Fibroblast of skin of back (primary cell): ENCODE measurements at places on chromosomes 12 and 14.
A peak's percentile ranks its signal among the peaks of the same experiment; 100 is the strongest.

DNA sequence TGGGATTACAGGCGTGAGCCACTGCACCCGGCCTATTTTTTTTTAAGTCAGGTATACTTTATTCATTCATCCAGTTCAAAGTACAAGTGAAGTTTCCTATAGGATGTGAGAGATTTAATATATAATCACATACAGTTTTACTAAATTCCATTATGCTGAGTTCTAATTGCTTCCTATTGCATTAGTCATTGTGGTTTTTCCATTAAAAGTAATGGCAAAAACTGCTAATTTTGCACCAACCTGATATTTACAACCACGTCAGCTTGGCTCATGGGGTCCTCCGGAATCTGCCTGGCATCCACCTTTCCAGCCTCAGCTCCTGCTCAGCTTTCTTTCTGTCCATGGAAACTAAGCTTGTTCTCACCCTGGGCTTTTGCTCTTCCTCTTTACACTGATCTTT is 67.0 kb upstream of the CSRP2 start:
- peak; percentile 68 for DNase-seq

DNA sequence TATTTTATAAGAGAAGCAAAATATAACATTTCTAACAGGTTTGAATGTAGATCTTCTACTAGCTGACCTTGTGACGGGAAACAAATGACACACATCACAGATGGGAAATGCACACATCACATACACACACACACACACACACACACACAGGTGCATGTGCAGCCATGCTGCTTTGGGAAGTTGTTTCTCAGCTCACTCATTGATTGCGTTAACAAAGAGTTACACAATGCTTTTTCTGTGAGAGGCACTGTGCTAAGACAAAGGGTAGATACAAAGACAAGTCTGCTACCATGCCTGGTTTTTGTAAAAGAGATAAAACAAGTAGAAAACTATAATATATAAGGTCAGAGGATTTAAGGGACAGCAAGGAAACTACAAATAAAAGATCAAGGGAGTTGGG is 1.3 kb upstream of the NR1H4 start:
- no peak for DNase-seq

- no peak for DNase-seq
Observed at GRCh38 chr14:97276573-97276972, 479.4 kb downstream of the VRK1 start.

- DNase-seq: peak; percentile 27
Observed at GRCh38 chr14:70782361-70782760, 27.0 kb downstream of the MAP3K9 start.

DNA sequence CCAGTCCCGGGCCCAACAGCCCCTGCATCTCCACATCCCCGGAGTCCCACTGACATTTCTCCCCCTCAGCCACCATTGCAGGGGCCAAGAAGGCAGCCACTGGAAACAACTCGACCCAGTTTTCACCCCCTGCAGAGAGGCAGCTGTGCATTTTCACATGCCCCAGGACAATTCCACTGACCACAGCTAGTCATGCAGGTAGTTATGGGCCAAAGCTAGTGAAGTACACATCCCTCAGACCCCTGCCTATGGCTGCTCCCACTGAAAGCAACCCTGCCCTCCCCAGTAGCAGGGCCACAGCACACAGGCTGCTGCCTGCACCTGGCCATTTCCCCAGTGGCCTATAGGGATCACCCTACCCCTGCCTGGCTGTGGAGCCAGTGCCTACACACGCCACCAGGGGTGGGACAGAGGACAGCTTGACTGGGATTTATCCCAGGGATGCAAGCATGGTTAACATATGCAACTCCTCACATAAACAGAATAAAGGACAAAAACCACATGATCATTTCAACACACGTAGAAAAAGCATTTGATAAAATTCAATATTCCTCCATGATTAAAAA is 154.0 kb downstream of the NDUFA12 start:
- no peak for DNase-seq

GRCh38 chr12:14868916-14869506 is 16.6 kb downstream of the MGP start:
- DNase-seq: no peak

DNA sequence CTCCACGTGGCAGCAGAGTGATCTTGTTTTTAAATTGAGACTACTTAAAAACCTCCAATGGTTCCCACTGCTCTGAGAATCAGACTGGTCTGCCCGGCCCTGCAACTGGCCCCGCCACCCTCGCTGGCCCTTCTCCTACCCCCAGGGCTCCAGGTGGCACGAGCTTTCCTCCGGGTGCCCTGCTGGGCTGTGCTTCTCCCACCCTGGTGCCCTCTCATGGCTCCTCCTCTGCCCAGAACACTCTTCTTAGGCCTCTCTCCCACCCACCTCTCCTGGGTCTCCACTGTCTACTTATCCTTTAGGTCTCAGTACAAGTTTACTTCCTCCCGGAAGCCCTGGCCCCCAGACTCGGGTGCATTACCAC is 26.5 kb downstream of the CCDC92 start:
- DNase-seq: no peak

GRCh38 chr12:48988030-48988649 is 10.0 kb downstream of the WNT1 start:
- no peak for DNase-seq

DNA sequence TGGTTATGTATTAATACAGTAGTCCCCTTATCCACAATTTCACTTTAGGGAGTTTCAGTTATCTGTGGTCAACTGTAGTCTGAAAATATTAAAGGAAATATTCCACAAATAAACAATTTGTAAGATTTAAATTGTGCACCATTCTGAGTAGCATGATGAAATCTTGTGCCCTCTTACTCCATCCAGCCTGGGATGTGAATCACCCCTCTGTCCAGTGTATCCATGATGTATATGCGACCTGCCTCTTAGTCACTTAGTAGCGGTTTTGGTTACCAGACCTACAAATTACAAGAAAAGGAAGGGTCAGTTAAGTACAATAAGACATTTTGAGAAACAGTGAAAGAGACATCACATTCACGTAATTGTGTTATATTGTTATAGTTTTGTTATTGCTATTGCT is 39.9 kb upstream of the MDGA2 start:
- no peak for DNase-seq

DNA sequence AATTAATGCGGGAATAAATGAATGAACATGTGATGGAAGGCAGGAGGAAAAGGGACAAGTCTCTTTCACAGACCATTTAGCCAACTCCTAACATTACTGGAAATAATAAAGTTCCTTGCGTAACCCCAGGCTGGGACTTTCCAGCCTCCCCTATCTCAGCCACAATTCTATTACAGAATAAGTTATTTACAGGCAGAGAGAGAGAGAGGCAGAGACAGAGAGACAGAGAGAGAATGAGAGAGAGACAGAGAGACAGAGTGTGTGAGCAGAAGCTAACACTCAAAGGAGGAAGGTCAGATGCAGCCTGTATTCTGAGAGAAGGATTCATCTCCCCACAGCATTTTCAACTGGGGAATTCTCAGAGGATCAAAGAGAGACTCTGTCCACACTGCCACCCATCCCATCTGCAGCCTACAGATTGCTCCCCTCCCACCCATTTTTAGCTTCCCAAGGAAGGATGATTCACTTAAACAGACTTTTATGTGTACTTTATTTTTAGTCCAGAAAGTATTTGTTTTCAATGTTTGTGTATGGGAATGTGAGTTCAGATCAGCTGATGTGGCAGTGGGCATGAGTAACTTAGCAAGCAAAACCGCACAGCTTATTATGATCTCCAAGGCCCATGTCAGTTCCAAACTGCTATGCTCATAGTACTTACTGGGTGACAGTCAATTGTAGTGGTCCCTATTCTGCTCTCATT is 165.7 kb downstream of the CAND1 start:
- DNase-seq: peak; percentile 98

DNA sequence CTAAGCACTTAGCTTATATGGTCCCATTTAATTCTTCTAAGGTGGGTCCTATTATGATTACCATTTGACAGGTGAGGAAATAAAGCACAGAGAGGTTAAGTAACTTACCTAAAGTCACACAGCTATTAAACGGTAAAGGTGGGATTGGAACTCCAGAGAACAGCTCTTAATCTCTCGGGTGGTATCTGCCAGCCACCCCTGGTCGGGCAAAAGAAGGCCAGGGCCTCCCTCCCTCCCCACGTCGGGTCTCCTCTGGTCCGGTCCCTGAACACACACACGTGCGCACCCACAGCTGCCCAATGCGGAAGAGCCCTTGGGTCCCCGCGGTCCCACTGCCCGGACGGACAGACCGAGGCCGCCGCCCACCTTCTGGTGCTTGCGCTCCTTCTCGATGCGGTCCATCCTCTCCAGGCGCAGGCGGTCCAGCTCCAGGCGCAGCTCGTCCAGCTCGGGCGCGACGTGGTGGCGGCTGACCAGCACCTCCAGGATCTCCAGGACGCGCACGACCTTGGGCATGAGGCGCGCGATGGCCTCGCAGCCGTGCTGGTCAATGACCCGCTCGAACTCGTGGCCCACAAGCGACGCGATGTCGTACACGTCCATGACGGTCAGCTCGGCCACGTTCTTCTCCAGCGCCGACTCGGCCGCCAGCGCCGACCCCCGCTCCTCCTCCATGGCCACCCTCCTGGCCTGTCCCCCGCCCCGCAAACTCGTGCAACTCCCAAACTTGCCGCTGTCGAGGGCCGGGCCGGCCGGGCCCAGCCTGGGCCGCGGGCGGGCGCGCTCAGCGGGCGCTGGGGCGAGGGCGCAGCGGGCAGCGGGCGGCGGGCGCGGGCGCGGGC is 490 bp downstream of the RILPL1 start:
- peak; percentile 46 for DNase-seq

GRCh38 chr14:94867946-94868771 is 98.2 kb upstream of the GSC start:
- DNase-seq: peak; percentile 5

DNA sequence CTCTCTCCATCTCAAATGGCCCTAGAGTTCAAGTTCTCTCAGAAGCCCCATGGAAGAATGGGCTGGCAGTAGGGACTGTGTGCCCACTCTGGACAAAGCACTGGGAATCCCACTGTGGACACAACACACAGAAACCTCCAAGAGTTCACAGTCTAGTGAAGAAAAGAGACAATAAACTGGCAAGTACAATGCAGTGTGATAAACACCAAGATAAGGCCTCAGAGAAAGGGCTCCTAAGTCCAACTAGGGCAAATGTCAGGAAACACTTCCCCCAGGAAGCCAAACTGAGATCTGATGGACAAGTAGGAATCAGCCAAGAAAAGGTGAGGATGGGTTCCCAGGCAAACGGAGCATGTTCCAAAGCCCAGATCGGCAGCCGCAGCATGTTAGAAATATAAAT is 5.4 kb downstream of the VSIG10 start:
- no peak for DNase-seq

DNA sequence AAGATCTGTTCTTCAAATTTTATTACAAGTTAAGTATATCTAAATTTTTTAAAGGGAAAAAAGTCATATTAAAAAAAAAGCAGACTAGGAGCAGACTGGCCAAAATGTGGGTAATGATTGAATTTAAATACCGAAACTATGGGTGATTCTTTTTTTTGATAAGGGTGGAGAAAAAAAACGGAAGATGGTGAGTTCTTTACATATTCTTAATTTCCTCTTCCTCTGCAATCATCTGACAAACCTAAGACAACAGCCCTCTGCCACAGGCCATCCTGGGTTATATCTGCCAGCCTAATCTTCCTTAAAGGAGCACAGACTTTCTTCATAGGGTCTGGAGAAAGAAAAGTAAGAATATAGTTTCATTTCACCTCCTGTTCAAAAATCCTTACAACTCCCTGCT is 108.0 kb downstream of the PPP2R5E start:
- no peak for DNase-seq

GRCh38 chr14:80358112-80358511 is 146.8 kb upstream of the DIO2 start:
- no peak for DNase-seq

- peak; percentile 30 for DNase-seq
Observed at GRCh38 chr14:71621980-71622605, 310.1 kb upstream of the RGS6 start.

DNA sequence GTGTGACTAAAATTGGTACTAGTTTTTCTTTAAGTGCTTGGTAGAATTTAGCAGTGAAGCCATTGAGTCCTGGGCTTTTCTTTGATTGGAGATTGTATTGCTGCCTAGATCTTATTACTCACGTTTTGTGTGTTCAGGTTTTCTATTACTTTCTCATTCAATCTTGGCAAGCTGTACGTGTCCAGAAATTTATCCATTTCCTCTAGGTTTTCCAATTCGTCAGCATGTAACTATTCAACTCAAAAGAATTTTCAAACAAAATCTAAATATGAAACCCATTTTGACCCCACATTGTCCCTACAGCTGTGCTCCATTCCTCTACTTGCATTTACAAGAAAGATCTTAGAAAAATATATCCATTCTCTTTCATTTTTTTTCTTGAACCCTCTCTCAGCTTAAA is 1613.4 kb upstream of the SEL1L start:
- peak; percentile 5 for DNase-seq

DNA sequence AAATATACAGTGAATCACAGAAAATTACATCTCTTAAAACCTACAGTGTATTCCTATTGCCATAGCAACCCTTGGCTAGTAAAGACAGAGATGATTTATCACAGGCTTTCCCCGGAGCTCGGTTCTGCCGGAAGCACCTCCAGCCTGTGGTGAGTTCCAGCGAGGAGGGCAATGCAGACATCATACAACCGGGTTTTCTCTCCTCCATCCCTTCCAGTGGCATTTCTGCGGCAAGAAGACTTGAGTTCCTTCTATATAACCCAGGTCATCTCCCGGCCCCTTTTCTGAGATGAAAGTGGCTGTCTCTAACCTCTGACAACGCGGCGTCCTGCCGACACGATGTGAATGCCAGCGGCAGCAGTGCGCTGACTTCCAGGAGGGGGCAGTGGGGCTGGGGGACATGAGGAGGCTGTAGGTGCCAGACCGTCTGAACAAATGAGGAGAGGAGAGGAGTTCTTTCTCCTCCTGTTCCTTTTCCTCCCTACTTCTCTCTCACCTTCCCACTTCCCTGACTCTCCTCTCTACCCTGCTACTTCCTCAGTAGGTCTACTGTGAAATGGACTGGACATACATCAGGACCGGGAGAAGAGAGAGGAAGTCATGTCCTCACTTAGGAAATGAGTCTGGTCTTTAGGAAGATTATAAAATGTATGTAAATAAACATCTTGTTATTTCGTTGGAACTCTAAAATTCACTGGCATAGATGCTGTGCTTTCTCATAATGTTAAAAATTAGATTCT is 68.6 kb upstream of the MAX start:
- DNase-seq: peak; percentile 81

DNA sequence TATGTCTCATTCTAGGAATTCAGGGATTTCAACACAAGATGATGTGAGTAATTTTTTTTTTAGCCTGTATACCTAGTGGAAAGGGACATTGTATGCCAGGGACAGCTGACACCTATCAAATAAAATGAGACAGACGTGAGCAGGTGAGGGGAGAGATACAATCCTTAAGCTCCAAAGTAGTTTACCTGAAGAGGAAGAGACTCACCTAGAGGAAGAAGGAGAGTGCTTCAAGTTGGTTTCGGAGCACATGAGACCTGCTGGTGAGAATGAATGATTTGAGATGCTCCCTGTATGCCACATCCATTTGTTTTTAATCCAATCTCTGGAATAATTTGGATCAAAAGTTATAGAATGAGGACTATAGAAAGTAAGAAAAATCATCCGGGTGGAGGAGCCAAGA is 915.4 kb upstream of the FBXO33 start:
- no peak for DNase-seq

- no peak for DNase-seq
Observed at GRCh38 chr14:50303744-50304471, 8.1 kb downstream of the L2HGDH start.

GRCh38 chr12:15007551-15007950 is 34.7 kb downstream of the PDE6H start:
- DNase-seq: no peak
